CD14-positive monocyte (primary cell): ENCODE measurements at places on chromosomes 1 and 21. TPM values are rescaled to one million over a fixed set of nuclear protein-coding genes. Genes with fewer than 3 reads are reported as not detected.
A peak's percentile ranks its signal among the peaks of the same experiment; 100 is the strongest.

The ARHGEF16 gene
- not detected for polyA plus RNA-seq

The GPR161 gene
- polyA plus RNA-seq = 0.32 and 0.65 TPM in 2 replicates

DNA sequence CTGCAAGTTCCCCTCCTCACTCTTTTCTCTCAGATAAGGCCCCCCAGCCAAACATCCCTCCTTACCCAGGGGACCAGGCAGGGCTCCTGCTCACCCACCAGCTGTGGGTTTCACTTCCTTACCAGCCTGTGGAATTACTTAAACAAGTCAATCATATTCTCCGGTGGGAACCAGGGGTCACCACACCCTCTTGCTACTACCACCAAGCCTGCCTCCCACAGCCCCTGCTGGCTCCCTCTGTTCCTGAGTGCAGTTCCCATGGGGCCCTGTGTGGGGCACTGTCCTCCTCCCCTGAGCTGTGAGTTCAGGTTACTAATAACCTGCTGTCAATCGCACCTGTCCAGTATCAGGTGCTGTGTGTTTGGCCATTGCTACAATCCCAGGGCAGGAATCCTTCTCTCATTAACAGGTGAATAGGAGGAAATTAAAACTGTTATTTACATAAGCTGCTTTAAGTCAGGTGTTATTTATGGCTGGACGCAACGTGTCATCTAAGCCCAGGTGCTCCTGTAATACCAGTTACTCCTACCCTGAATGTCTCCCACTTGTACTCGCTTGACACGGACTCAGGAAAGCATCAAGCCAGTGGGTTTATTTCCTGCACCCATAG, 53.1 kb upstream of the LBR start:
- DNase-seq = peak; percentile 21

The DENND2D gene
- 22.4 TPM for polyA plus RNA-seq

- no peak for DNase-seq
Observed at GRCh38 chr1:33753087-33753856, 110.6 kb upstream of the HMGB4 start.

GRCh38 chr1:180911640-180912191, 981 bp upstream of the KIAA1614 start:
- no peak for DNase-seq

- peak; percentile 24 for DNase-seq
Observed at GRCh38 chr1:88873737-88874349, 17.5 kb downstream of the GTF2B start.
